Midbrain (tissue), 1 donor: ENCODE measurements at places on chromosomes 12 and 14.

DNA sequence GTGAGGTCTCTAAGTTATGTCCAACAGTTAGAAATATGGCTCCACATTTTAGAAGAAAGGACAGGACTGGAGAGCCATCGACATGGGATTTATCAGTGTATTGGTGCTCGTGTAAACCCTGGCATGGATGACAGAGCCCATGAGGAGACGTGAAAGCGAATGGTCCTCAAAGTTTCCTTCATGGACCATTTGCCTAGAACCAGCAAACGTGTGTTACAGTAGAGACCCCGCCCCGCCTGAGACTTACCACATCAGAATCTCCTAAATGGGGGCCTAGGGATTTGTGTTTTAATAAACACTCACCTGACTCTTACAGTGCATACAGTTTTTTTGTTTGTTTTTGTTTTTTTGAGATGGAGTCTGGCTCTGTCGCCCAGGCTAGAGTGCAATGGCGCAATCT, 12.2 kb downstream of the EVL start:
- DNase-seq, result no peak

- DNase-seq, result no peak
Measured at GRCh38 chr14:29205658-29206057, 439.1 kb downstream of the FOXG1 start.

DNA sequence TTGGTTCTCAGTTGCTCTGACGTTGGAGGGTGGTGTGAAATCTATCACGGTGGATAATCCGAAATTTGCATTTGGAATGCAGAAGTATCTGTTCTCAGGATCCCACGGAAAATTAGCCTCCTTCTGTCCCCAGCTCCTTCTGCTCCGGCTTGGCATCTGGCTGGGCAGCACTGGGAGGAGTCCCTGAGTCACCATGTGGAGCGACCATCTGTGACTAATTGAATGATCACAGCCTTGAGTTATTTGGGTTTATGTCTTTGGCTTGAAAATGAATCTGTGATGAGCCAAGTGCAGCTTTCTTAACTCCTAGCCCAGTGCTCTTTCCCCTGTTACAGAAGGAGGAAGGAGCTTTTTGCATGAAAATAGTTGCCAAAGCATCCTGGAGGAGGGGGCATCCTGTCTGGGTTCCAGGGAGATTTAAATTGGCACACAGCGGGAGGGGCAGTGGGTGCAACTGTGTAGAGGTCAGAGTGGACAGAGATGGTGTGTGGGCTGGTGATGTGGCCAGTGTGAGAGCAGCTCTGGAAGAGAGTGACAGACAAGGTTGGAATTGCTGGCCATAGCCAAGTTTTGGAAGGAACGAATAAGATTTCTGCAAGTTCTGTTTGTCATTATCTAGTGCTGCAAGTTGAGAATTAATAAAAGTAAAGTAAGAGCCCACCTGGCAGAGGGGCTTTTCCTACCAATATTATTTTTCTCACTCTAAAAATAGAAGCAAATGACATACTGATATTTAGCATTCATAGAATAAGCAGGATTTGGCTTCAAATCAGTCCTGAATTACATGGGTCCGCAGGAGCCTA, 74.4 kb downstream of the SLC24A4 start:
- DNase-seq, result no peak

GRCh38 chr12:95203487-95204030, 13.7 kb downstream of the FGD6 start:
- DNase-seq, result no peak

DNA sequence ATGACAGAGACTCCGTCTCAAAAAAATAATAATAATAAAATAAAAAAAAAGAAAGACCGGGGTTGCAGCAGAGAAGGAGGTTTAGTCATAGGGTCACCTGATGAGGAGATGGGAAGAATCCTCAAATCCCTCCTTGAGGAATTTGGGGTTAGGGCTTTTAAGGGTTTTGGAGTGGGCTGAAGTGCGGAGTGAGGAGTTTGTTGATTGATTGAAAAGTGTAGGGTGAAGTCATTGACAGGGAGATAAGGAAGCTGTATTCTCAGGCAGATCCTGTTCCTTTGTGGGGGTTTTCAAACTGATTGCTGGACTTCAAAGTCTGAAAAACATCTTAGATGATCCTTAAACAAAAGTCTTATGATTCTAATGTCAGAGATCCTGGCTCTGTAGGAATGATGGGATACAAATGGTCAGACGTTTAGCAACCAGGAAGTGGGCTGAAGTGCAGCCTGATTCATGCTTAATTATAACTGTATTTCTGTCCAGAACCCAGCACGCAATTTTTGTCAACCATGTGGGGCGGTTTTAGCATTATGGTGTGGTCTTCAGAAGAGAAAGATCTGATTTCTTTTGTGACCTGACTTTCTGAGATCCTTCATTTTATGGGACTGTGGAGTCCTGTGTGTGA, 16.0 kb downstream of the FNTB start:
- no peak for DNase-seq

GRCh38 chr14:33800735-33801163, 150.1 kb downstream of the EGLN3 start:
- no peak for DNase-seq

- DNase-seq, result no peak
Measured at GRCh38 chr14:98181768-98182167, 1090.2 kb downstream of the BCL11B start.

DNA sequence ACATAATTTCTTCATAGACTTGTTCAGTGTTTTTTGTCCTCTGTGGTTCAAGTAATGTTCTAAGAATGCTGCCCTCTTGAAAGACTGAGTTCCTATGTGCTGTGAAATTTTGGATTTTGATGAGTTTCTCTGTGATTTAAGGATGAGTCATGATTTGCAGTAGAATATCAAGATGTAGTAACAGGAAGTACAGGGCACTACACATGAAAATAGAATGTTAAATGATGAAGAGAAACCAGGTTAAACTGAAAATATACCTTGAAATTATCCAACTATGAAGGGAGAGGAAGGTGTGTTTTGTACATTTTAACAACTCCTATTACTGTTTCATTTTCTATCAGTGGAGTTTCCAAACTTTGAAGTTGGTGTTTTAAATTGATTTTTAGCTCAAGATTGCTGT, 4.8 kb downstream of the ELK3 start:
- DNase-seq, result no peak

GRCh38 chr12:76674669-76675315, 89.1 kb upstream of the ZDHHC17 start:
- DNase-seq, result no peak

- no peak for DNase-seq
Measured at GRCh38 chr14:72476657-72477499, 417.0 kb downstream of the DPF3 start.

GRCh38 chr14:67424539-67424938, 12.6 kb upstream of the PLEK2 start:
- DNase-seq, result no peak

DNA sequence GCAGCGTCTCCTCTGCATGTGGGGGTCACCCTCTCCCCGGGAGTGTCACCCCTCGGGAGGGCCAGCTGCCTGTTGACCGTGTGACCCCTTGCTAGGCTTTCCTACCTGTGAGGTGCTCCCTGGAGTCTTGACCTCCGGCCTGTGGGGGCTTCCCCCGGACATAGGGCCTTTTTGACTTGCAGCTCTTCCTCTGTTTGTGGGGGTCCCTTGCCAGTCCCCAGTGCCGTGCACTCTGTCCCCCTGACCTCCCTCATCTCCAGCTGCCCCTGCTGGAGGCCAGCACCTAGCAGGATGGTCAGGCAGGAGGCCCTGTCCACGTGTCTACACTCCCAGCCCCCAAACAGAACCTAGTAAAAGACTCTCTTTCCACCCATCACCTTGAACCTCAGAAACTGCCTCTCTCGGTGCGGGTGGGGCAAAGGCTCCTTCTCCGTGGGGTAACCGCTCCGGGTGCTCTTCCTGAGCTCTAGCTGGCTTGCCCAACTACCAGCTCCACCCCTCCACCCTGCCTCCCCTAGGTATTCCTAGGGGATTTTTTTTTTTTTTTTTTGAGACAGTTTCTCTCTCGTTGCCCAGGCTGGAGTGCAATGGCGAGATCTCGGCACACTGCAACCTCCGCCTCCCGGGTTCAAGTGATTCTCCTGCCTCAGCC, 810 bp downstream of the AACS start:
- no peak for DNase-seq

GRCh38 chr14:98994561-98994960, 277.4 kb downstream of the BCL11B start:
- DNase-seq, result no peak

DNA sequence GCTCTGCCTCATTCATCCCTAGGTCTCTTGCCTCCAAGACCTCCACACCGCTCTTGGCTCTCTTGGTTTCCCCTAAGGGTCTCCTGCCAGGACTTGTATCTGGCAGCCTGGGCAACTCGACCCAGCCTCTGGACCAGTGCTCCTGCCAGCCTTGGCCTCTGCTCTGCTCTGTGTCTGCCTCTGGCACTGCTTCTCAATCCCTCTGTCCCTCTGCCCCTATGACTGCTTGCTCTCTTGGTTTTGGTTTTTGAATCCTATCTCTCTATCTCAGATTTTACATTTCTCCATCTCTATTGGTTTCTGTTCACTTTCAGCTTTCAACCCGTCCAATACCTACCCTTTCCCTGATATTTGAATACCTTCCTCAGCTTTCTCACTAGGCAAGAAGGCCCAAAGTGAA, 6.3 kb downstream of the ITGA5 start:
- no peak for DNase-seq

DNA sequence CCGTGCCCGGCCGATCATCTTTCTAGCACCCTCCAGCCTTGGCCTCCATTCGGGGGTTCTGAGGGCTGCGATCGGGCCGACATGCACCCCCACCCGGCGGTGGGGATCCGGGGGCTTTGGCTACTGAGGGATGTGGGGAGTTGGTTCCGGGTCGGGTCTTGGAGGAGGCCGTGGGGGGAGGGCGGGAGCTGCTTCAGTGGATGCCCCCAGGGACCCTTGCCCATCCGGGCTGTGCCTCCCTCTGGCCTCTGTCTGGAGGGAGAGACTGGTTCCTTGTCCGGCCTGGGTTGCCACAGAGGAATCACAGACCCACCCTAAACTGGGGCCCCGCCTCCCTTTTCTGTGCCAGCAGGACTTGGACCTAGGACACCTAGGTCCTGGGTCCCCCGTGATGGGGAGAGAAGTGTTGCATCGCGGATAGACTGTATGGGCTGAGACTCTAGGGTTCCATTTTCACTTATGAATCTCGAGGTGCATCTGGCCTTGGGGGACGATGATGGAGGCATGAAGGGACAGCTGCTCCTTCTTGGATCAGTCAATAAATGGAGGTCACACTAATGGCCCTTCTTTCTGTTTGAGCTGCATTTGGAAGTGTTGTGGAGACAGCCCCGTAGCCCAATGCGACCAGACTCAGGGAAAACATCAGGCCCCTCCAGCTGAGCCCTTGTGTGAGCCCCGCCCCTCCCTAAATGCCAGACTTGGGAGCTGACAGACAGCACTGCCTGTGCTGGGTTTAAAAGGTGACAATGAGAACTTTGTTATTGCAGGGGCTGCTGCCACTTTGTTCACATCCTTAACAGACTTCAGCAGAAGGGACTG, 577 bp downstream of the DTX3 start:
- DNase-seq, result no peak

- no peak for DNase-seq
Measured at GRCh38 chr12:47805417-47805816, 14.3 kb downstream of the HDAC7 start.

- DNase-seq, result no peak
Measured at GRCh38 chr12:88111074-88111652, 30.7 kb downstream of the CEP290 start.

DNA sequence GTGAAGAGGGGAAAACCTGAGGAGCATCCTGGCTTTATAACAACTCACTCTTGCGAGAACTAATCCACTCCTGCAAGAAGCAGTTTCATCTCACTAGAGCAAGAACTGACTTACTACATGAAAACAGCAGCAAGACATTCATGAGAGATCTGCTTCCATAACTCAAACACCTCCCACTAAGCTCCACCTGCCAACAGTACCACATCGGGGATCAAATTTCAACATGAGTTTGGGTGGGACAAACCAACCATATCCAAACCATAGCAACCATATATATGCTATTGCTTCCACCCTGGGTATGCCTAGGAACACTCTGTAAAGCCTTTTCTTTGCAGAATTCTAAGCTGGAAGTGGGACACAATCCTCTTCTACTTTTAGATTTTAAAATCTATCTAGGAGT, 13.9 kb upstream of the AVPR1A start:
- no peak for DNase-seq

GRCh38 chr12:84506282-84506681, 406.3 kb downstream of the SLC6A15 start:
- no peak for DNase-seq

DNA sequence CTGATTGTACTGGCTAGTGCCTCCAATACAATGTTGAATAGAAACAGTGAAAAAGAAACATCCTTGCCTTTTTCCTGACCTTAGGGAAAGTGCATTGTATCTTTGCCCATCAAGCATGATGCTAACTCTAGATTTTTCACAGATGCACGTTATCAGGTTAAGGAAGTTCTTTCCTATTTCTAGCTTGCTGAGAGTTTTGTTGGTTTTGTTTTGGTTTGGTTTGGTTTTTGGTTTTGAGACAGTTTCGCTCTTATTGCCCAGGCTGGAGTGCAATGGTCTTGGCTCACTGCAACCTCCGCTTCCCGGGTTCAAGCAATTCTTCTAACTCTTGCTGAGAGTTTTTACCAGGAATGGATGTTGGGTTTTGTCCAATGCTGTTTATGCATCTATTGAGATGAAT, 89.0 kb downstream of the BRMS1L start:
- no peak for DNase-seq

GRCh38 chr12:3490895-3491144, 183 bp upstream of the PRMT8 start:
- no peak for DNase-seq

DNA sequence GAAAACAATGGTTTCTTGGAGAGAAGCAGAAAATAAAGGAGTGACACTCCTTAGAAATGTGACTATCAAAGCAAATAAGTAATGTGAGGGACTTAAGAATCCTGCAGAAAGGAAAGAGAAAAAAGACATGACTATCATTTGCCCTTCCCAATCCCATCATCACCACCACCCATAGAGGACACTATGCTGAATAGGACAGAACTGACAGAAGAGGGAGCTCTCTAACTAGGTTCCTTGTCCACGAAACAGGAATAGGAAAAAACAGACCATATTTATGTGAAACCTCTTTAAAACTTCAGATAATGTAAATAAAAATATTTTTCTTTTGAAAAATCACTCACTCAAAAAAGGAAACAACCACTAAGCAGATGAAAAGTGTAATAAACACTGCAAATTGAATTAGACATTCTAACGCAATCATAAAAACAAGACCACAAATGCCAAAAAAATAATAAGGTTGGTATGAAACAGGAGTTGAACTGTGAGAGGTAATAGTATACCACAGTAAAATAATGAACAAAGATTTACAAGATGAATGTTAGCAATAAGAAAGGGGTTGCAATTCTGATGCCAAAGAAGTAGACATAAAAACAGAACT, 24.1 kb downstream of the KLRD1 start:
- peak; percentile 63 for DNase-seq

- no peak for DNase-seq
Measured at GRCh38 chr14:90780519-90780918, 35.7 kb downstream of the TTC7B start.

- no peak for DNase-seq
Measured at GRCh38 chr14:24196071-24197055, 1.1 kb upstream of the TM9SF1 start.
